ENCODE measurements at places on chromosomes 7 and 10.

DNA sequence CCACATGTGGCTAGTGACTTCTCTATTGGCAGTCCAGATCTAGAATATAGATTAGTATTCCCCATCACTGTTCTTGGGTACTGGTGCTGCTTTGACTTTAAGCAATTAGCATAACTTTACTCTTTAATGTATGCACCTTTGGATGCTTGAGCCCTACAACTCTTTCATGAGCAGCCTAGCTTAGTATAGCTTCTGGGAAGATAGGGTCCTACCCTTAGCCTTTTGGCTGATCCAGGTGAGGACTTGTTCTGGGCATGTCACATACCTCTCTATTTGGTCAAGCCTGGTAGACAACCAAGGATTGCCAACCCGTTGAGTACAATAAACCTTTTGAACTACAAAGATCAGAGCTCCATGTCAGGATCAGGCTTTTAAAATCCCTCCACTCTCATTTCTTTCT is 17.7 kb downstream of the PCGF5 start:
- no peak for DNase-seq

GRCh38 chr7:20233362-20233761 is 16.2 kb upstream of the MACC1 start:
- DNase-seq: no peak

- no peak for DNase-seq
Observed at GRCh38 chr10:77892021-77892739, 34.4 kb downstream of the DLG5 start.

DNA sequence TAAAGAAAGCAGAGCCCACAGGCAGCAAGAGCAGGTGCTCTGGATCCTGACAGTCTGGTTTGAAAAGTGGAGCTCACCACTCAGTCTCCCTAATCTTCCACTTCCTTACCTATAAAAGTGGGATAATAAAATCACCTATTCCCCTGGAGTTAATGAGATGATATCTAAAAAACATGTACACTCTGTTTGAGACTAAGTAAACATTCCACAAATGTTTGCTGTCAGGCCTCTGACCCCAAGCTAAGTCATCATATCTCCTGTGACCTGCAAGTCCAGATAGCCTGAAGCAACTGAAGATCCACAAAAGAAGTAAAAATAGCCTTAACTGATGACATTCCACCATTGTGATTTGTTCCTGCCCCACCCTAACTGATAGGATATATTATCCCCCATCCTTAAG is 1324.5 kb downstream of the XPNPEP1 start:
- DNase-seq: no peak

GRCh38 chr7:83882551-83882950 is 233.6 kb upstream of the SEMA3E start:
- no peak for DNase-seq

DNA sequence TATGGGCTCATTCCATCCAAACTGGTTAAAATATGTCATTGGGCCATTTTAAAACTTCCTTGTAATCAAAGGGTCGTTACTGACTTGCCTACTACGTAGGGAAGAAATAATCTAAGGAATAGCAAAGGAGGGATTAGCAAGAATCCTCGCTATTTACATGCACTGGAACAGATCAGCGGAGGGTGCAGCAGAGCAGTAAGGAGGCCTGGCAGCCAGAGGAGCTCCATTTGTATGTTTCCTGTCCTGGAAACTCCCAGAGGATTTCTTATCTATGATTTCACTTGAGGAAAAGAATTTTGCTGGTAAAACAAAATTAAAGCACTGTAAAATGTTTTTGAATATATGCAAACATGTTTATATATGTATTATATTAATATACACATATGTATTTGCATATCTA is 107.3 kb downstream of the TPK1 start:
- DNase-seq: no peak

DNA sequence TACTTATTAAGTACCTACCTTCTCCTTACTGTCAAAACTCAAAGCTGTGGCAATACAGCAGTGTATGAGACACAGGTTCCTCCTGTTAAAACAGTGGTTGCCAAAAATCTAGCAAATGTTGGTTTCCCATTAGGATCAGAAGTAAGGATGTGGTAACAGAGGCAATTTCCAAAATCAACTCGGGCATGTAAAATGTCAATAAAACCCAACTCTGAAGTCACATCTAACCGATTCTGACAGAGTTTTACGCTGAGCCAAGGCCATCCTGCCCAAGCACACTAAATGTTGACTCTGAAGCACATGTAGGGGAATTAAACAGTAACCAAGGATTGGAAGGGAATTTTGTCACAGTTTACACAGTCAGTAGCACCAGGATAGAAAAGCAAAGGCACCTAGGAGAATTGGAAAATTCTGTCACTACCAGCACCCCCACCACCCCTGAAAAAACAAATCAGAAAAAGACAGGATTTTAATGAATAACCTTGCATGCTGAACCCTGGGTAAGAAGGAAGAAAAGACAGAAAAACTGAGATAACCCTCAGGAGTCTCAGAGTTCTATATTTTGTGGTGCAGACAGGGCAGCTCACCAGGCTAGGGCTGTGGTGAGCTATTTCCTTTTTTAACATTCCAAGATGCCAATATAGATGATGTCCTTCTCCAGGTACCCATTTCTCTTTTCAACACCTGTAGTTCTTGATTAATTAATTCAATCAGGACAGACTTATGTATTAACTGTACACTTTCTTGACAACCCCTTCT is 119.5 kb downstream of the DOCK4 start:
- no peak for DNase-seq

- DNase-seq: no peak
Observed at GRCh38 chr7:101066141-101066832, 19.0 kb upstream of the TRIM56 start.

- DNase-seq: no peak
Observed at GRCh38 chr7:92360387-92360786, 86.9 kb upstream of the GATAD1 start.

- DNase-seq: no peak
Observed at GRCh38 chr7:135215698-135216097, 4.4 kb upstream of the WDR91 start.

Data from C1 segment of cervical spinal cord (tissue), 14 donors.